ENCODE measurements at places on chromosomes 6 and 20. TPM values are rescaled to one million over a fixed set of nuclear protein-coding genes. Genes with fewer than 3 reads are reported as not detected.

DNA sequence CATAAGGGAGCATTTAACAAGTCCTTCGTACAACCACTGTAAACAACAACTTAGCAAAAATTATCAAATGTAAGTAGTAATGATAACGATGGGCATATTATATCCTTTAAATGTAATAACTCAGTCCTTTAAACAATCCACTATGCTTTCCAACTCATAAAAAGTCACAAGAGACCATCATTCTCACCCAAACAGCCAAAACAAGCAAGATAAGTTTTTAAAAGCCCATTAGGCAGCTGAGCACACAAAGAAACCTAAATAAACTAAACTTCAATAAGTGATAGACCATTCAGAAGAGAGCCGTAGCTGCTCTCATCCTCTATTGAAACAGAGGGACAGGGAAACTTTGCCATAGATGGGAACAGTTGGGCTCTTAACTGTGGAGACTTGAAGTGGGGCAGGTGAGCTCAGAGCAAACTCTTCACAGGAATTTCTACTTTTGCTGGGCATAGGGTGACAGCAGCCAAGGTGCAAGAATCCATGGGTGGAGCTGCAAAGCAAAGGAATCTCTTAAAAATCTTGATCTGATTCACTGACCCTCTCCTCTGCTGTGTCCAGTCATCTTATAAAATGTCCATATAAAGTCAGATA is 22.5 kb downstream of the RAB22A start:
- DNase-seq, result no peak

DNA sequence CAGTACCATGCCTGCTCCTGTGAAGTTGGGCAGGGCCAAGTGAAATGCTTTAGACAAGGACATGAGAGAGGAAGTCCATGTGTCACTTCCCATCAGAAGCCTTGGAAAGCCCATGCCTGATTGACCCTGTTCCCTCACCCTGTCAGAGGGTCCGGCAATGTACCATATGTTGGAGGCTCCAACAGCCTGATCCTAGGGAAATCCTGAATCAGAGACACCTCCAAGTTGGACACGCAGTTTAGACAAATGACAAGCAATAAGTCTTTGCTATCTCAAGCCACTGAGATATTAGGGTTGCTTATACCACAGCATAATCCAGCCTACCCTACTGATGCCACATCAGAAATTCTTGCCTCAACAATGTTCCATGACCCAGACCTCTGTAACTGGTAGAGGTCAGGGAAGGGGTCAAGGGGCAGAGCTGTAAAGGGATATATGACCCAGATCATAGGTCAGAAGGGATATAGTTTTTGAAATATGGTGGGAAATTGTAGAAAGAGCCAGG is 174.8 kb downstream of the HACE1 start:
- no peak for DNase-seq

- no peak for DNase-seq
Observed at GRCh38 chr6:166009385-166010031, 158.1 kb downstream of the TBXT start.

HLA-DOB gene
- total RNA-seq, result 0.93 TPM

GRCh38 chr6:43883847-43884651 is 114.0 kb downstream of the VEGFA start:
- DNase-seq, result no peak

NOX3 gene
- total RNA-seq, result not detected

Measured in dorsolateral prefrontal cortex (tissue), 122 donors.